Stimulated activated CD4-positive, alpha-beta T cell treated with anti-CD3 and anti-CD28 coated beads, Interleukin-2, amount 100 ng/mL, for 24 hours (primary cell): ENCODE measurements at places on chromosomes 1 and 21.

GRCh38 chr1:21397813-21398188, 42.1 kb upstream of the NBPF3 start:
- peak; percentile 10 for DNase-seq

GRCh38 chr1:218930000-218930399, 243.7 kb upstream of the LYPLAL1 start:
- no peak for DNase-seq

GRCh38 chr1:159828176-159828575, 1.5 kb downstream of the SLAMF8 start:
- DNase-seq = no peak

GRCh38 chr21:43771698-43772424, 4.2 kb downstream of the CSTB start:
- no peak for DNase-seq

DNA sequence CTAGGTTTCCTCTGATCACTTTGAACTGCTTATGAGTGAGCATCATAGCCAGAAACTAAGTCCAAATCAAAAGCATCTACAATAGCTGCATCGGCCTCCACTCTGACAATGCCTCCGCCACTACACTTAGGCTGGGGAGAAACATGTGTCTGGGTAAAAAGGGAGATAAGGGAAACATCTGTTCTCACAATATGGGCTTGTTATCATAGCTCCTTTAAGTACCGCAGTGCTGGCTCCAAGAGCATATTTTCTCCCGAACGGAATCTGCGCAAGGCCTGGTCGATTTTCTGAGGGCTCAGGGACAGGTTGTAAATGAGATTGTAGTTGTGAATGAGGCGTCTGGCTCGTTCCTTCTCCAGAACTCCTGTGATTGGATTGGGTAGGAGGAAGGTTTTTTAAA, 63.9 kb upstream of the CYP2J2 start:
- DNase-seq = no peak

- no peak for DNase-seq
Measured at GRCh38 chr1:64881281-64881680, 85.1 kb downstream of the JAK1 start.

DNA sequence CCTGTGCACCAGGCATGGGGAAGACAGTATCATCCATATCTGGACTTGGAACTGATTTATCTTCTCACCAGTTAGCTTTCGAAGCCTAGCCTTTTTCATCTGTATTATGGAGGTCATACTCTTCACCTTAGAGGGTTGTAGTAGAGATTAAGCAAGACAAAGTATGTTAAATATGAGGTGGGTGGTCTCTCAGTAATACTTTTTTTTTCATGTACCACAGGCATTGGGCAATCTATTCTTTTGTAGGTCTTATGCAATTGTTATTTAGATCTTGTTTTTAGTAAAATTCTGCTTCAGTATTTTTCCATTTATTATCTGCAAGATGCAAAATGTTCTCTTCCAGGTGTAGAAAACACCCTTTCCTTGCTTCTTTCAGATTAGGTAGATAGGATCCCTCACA, 35.2 kb upstream of the OR2B11 start:
- no peak for DNase-seq

- no peak for DNase-seq
Measured at GRCh38 chr1:204829133-204829825, 41.4 kb upstream of the NFASC start.

DNA sequence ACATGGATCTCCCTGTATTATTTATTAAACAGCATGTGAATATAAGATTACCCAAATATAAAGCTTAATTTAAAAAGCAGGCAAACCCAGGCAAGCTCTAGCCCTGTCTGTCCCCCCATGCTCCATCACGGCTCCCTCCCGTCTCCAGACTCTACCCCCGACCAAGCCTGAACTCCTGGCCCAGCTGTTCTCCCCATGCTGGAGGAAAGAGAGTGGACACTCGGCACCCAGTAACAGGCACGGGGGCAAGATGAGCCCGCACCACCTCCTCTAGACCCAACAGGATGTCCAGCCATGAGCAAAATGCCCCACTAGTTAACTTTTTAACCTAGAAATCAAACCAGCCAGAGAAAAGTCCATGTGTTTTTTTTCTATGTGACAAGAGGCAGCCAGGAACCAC, 19.3 kb downstream of the SLC19A1 start:
- no peak for DNase-seq

- DNase-seq = no peak
Measured at GRCh38 chr1:176243746-176244145, 36.7 kb upstream of the COP1 start.

DNA sequence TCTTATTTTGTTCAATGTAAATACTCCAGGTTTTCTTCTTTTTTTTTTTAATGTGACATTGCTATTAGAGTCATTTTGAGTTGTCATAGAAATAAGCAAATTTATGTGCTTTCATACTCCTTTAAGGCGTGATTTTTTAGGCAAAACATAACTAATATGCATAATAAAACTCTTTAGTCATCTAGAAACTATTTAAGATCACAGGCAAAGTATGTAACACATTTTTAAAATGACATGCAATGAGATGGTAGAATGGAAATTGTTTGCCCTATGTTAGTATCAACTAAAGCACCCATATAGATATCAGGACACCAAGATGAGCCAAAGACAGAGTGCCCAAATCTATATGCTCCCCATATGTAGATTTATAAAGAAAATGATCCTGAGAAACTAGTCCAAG, 41.5 kb upstream of the SGIP1 start:
- no peak for DNase-seq

DNA sequence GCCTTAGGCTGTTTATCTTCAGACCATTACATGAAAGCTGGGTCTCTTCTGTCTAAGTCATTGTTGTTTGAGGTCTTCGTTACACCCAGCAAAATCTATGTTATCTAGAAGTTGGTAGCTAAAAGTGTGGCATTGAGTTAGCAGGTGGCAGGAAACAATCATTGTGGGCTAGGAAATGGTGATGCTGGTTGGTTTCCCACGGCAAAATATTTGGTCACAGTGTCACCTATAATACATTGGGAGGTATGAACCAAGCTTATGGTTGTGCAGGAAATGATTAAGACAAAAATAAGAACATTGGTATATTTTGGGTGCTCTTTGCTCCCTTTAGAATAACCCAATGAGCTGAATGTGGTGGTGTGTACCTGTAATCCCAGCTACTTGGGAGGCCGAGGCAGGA, 169.7 kb downstream of the TRIM33 start:
- no peak for DNase-seq

DNA sequence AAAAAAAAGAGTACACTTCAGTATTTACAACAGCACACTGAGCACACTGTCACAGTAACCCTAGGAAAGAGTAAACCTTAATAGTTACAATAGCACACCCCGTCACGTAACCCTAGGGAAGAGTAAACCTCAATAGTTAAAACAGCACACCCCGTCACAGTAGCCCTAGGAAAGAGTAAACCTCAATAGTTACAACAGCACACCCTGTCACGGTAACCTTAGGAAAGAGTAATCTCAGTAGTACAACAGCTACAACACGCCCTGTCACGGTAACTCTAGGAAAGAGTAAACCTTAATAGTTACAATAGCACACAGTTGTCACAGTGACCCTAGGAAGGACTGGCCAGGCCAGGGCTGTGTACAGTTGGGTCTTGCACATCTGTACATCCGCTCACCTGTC, 3.0 kb downstream of the CDK11A start:
- no peak for DNase-seq

GRCh38 chr1:103170609-103171008, 62.3 kb upstream of the COL11A1 start:
- DNase-seq = no peak

DNA sequence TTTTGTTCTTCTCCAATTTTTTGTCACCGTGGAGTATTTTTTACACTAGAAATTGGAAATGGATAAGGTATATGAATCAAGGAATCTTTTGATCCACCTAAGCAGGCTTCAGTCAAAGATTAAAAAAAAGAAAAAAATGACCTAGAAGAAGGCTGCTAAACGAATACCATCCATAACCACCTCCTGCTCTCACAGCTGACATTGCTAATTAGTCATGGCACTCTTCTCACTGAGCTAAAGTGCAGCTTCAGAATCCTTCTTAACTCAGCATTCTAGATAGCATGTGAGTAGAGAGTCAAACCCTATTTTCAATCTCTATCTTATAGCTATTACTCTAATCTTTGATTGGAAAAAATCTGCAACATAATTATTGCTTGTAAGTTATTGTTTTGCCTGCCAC, 40.2 kb upstream of the ST6GALNAC5 start:
- DNase-seq = no peak

- DNase-seq = no peak
Measured at GRCh38 chr1:193581341-193581740, 394.9 kb upstream of the B3GALT2 start.

DNA sequence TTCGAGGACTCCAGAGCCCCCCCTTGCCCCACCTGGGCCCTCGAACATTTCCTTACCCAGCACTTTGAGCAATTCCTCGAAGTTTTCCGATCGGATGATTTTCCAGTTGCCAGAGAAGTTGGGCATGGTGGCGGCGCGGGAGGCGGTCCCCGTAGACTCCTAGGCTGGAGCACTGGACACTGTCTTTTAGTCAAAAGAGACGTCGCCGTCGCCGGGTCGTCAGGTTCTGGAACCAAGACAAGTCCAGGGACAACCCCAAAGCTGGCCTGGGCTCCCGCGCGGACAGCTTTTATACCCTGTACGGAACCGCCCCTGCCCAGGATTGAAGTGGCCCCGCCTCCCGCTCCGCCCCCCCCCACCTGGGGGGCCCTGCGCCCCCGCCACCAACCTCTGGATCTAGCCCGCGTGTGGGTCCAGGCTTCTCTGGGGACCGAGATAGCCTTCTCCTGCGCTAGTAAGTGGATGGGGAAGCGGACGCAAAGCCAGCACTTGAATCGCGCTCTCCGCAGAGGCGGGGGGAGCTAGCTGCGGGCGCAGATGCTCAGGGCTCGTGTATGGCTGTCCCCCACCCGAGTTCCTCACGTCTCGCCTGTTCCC, at the start of gene CRABP2:
Gene CRABP2 (minus strand): TSS at position 263 of the 597 bp plus-strand sequence. CDS start 137 bp downstream, at position 126.
- DNase-seq = peak; percentile 30

DNA sequence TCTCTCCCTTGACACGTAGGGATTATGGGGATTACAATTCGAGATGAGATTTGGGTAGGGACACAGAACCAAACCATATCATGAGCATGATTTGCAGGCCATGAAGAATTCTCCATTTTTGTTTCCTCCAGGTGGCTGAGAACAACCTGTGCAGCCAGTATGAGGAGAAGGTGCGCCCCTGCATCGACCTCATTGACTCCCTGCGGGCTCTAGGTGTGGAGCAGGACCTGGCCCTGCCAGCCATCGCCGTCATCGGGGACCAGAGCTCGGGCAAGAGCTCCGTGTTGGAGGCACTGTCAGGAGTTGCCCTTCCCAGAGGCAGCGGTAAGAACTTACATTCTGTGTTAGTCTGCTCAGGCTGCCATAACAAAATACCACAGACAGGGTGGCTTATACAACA, 9.7 kb downstream of the MX1 start:
- peak; percentile 1 for DNase-seq

- DNase-seq = no peak
Measured at GRCh38 chr1:207007352-207008033, 25.1 kb downstream of the C1orf116 start.

DNA sequence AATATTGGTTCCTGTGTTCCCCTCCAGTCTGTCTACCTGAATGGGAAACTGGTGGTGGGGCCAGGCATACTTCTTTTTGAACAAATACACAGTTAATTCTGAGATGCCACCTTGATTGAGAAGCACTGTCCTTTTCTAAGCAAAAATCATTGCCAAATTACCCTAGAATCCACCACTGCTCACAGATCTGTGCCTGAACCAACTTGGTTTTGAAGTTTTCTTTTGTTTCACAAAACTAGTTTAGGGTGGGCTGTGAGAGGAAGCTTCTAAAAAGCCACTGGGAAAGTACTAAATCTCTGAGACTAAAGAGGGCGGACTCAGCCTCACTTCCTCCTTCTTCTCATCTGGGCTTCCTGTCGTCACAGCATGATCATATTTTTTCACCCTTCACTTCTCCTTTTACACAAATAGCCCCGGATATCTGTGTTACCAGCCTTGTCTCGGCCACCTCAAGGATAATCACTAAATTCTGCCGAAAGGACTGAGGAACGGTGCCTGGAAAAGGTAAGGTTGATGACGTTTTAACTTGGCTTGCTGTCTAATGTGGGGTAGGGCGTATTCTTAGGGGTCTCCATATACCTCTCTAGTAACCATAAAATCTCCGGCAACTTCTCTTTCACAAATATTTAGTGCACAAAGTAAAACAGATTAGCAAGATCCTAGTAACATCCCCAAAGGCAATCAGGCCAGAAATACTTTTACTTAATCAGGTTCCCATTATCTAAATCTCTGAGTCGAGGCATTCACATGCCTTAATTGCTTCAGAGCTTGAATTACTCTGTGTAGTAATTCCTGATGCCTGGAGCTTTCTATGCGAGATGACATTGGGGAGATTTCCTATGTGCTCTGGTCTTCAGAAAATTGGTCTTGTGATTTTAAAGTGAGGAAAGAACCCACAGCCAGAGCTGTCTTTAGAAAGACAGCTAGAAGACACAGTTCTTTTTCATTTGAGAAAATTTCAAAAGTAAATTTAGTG, at the start of gene CD53:
Gene CD53 (plus strand): TSS at position 404 of the 976 bp plus-strand sequence. CDS start 18,261 bp downstream, outside the sequence.
- no peak for DNase-seq

- DNase-seq = no peak
Measured at GRCh38 chr1:87178441-87178840, 150.2 kb upstream of the LMO4 start.

DNA sequence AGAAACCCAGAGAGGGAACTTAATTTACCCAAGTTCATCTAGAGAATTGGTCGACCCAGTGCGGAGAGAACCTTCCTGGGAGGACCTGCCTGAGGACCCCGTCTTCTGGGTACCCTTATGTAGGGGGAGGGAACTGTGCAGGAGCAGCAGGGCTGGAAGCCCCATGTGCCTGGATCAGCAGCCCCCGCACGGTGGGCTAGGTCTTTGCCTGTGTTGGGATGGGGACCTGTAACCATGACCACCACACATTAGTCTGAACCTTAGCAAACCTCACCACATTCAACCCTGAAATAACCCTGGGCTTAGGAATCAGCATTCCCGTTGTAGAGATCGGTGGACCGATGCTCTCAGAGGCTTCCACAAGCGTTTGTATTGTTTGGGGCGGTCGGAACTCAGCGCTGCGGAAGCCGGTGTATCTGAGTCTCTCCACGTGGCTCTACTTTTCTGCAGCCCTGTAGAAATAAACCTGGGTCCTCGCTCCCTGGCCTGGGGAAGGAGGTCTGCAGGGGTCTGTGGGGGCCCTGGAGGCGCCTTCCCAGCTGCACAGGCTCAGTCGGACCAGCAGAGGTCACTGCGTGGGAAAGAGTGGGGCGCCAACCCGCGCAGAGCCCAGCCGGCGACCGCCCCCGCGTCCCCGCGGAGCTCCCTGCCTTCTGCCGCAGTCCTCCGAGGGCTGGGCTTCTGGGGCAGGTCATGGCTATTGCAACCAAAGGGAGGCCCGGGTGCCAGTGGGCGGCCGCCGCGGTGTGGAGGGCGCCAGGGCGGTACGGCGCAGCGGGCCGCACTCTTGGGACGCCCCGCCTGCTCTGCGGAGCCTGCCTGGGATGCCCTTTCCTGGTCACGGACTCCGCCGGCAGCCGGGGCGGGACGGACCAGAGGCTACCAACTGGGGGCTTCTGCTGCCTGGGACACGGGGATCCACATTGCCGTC, 36.2 kb upstream of the KCNA10 start:
- DNase-seq = peak; percentile 72
